ENCODE measurements at places on chromosomes 5 and 9. TPM values are rescaled to one million over a fixed set of nuclear protein-coding genes. Genes with fewer than 3 reads are reported as not detected.

- DNase-seq = no peak
These were observed 8.7 kb upstream of the MRPS2 start for GRCh38 chr9:135491764-135492163.

DNA sequence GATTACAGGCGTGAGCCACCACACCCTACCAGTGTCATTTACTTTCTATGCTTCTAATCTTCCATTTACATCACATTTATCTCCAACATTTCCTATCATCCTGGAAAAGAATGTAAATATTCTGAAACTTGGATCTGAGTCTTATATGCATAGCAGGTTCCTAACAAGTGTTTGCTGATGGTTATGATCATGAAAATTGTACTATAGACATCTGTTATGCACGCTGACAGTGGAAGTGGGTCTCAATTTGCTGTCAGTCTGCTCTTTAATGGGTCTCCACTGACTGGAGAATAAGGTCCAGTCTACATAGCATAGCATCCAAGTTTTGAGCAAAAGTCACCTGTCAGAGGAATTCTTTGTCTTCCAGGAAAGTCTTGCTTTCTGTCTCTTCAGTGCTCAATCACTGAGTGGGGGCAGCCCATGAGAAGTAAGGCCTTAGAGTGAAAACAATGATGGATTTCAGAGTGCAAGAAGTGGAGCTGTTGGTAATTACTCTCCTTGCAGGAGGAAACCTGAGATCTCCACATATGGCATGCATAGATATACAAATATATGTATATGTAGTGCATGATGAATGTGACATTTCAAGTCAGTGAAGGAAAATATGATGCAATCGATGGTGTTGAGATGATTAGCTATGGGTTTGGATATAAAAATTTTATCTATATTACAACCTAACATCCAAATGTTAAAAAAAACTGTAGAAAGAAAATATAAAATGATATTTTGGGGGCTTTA, 29.2 kb upstream of the MSANTD3 start:
- DNase-seq = no peak

The LCP2 gene
- total RNA-seq = 19.3 TPM

The FBN2 gene
- 6.3 TPM for total RNA-seq

The RANBP3L gene
- 2.2 TPM for total RNA-seq
